ENCODE measurements at places on chromosomes 1 and 21. TPM values are rescaled to one million over a fixed set of nuclear protein-coding genes. Genes with fewer than 3 reads are reported as not detected.

The DCDC2B gene
- polyA plus RNA-seq = not detected

The NLRP3 gene
- polyA plus RNA-seq = 3.9 TPM

The CLCA1 gene
- 0.07 TPM for polyA plus RNA-seq

The OLFML2B gene
- polyA plus RNA-seq = 1.6 TPM

The STUM gene
- polyA plus RNA-seq = 1.5 TPM

The BRDT gene
- not detected for polyA plus RNA-seq

The TOMM20 gene
- 82.1 TPM for polyA plus RNA-seq

The DONSON gene
- 5.2 TPM for polyA plus RNA-seq

The GNAT2 gene
- 0.07 TPM for polyA plus RNA-seq

The PDXK gene
- polyA plus RNA-seq = 231 TPM

The RASAL2 gene
- polyA plus RNA-seq = 3.3 TPM

The OR2T11 gene
- polyA plus RNA-seq = not detected

The GJA8 gene
- polyA plus RNA-seq = not detected

The SH2D2A gene
- polyA plus RNA-seq = 0.75 TPM

The MAST2 gene
- polyA plus RNA-seq = 4.4 TPM

The CYP4X1 gene
- 0.72 TPM for polyA plus RNA-seq

The AGBL4 gene
- not detected for polyA plus RNA-seq

The FGR gene
- 4.2 TPM for polyA plus RNA-seq

The LCE1D gene
- polyA plus RNA-seq = not detected

The NTNG1 gene
- polyA plus RNA-seq = 0.43 TPM

The LCE2A gene
- not detected for polyA plus RNA-seq

The PHLDA3 gene
- polyA plus RNA-seq = 15.1 TPM

The ZZZ3 gene
- polyA plus RNA-seq = 9.3 TPM

Data from adipose tissue (tissue), 3 donors.